ENCODE measurements at places on chromosomes 11 and 22. TPM values are rescaled to one million over a fixed set of nuclear protein-coding genes. Genes with fewer than 3 reads are reported as not detected.

The DENND6B gene
- polyA plus RNA-seq, result 2.7 TPM

The CHRNA10 gene
- 1.7 TPM for polyA plus RNA-seq

The MMP8 gene
- 0.67 TPM for polyA plus RNA-seq

The GUCY1A2 gene
- 1.4 TPM for polyA plus RNA-seq

The CBY1 gene
- polyA plus RNA-seq, result 17.3 TPM

The FGF19 gene
- polyA plus RNA-seq, result 0.37 TPM

The KRTAP5-9 gene
- polyA plus RNA-seq, result not detected

GRCh38 chr11:92401520-92401919 is 176.9 kb downstream of the FAT3 start:
- no peak for DNase-seq

DNA sequence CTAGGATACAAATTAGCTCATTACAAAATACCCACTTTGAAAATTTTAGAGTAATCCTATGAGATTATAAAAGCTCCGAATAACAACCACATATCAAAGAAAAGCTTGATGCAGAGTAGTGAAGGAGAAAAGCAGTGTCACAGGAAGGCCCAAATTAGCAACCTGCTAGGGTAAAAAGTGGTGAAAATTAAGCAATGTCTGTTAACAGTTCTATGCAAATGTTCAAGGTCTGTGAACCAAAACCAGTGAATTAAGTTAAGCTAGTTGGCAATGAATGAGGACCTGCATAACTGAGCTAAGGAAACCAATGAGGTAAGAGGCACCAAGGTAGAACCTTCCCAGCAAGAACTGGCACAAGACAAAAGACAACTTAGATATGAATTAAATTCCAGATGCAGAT is 29.6 kb downstream of the PRDM10 start:
- DNase-seq, result no peak

DNA sequence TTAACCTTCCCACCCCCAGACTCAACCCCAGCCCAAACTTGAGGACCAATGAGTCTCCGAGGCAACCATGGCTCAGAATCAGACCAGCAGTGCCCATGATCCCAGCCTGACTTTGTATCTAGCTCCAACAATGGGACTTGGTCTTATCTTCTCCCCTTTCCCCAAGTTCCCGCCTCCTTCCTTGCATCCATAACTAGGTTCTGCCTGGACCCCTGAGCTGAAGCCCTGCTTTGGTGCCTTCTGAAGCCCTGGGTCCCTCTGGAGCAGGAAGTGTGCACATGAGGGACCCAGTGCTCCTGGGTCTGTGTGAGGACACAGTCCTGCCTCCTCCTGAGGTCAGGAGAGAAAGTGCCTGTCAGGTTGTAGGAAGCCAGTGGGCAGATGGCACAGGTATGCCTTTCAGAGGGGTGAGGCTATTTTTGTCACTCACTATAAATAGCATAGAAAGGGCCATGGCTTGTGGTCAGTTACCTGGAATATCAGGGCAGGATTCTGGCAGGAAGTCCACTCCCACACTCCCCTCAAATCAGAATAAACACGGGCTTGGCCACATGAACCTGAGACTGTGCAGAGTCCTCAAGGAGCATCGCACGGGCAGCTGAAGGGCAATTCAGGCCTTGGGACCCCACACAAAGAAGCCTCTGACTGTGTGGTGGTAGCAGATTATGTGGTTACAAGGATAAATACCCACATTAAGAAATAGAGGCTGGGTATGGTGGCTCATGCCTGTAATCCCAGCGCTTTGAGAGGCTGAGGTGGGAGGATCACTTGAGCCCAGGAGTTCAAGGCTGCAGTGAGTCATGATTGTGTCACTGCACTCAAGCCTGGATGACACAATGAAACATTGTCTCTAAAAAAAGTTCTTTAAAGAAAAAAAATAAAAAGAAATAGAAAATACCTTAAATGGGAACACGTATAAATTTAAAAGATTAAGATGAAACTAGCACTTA is 27.4 kb downstream of the RCN1 start:
- DNase-seq, result no peak

DNA sequence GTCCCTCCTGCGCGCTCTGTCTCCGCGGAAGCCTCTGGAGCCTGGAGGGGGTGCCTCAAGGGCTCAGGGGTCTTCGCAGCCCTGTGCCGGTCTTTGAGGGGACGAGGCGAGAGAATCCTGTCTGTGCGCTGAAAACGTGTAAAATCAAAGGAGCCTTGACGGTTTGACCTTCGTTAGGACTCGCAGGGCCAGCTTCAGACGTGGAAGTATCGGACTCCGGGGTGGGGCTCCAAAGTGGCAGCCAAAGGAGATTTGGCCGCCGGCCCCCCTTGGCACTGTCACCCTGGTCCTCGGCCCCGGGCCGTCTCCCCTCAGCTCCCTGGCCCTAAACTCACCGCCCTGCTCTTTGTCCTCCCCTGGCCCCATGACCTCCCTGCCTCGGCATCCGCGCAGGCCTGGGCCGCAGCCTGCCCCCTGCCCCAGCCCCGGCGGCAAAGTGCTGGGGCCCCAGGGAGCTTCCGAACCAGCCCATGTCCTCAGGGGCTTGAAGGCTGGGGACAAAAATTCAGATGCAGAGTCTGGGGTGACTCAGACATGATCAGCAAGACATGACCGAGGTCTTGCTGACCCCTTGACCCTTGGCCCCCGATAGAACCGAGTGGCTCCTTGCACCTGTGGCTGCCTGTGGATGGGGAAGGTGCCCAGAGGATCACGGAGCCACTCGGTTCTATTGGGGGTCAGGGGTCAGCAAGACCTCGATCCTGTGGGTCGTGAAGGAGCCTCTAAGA is 6.9 kb upstream of the PHRF1 start:
- DNase-seq, result no peak

DNA sequence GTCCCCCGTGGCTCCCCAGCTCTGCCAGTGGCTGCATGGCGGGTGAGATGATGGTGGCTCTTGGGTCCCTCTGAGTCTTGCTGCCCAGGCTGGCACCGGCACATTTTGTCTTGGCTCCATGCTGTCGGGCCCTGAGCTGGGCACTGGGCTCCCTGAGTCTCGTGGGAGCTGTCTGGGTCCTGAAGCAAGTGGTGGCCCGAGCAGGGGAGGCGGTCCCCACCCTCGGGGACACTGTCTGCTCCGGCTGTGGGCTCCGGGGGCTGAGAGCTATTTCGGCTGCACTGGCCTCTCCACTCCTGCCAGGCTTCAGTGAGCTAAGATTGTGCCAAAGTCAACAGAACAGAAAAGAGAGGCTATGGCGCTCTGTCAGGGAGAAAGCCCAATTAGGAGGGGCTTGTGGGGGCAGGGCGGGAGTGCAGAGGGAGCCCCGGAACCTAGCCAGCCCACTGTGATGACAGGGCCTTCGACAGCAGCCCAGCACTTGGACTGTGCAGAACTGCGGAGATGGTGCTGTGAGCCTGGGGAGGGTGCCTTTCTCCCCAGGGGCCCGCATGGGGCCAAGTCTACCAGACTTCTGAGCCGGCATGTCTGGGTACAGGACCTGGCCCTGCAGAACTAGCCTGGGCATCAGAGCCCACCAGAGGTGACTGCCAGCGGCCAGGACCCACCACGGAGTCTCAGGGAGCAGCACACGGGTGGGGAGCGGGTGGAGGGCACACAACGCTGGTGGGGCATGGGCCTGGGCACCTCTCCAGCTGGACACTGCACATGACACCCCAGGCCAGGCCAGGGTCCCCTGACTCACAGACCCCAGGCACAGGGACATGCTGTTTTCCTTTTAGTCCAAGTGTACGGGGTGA is 38.0 kb downstream of the RTN4R start:
- DNase-seq, result no peak

DNA sequence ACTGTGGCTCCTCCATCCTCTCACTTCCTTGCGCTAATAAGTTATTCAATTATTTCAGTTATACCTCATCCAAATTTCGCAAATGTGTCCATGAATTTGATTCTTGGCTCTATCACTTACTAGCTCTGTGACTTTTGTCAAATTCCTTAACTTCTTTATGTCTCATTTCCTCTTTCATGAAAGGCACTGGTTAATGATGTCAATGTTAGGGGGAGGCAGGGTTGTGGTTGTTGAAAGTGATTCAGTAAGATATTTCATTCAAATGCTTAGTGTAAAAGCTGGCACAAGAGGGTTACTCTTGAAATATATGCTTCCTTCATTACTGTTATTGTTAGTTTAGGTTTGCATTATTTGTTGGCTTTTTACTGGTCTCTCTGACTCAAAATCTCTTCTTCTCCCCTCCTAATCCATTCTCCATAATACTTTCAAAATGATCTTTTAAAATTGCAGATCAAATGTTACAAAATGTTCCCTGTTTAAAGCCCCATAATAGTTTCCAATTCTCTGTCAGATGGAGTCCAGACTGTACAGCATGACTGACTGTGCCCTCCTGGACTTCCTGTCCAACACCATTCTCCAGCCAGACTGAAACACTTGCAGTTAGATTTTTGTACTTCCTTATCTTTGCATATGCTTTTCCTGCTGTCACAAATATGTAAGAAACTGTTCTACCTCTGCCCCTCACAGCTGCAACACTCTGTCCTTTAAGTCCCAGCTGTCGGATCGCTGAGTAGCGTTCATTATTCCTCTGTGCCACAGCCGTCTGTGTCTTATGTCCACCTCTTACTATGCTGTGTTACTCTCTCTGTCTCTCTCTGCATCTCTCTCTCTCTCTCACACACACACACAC is 510.6 kb upstream of the RAG2 start:
- DNase-seq, result no peak

GRCh38 chr11:76795290-76795935 is 12.3 kb downstream of the TSKU start:
- DNase-seq, result no peak

DNA sequence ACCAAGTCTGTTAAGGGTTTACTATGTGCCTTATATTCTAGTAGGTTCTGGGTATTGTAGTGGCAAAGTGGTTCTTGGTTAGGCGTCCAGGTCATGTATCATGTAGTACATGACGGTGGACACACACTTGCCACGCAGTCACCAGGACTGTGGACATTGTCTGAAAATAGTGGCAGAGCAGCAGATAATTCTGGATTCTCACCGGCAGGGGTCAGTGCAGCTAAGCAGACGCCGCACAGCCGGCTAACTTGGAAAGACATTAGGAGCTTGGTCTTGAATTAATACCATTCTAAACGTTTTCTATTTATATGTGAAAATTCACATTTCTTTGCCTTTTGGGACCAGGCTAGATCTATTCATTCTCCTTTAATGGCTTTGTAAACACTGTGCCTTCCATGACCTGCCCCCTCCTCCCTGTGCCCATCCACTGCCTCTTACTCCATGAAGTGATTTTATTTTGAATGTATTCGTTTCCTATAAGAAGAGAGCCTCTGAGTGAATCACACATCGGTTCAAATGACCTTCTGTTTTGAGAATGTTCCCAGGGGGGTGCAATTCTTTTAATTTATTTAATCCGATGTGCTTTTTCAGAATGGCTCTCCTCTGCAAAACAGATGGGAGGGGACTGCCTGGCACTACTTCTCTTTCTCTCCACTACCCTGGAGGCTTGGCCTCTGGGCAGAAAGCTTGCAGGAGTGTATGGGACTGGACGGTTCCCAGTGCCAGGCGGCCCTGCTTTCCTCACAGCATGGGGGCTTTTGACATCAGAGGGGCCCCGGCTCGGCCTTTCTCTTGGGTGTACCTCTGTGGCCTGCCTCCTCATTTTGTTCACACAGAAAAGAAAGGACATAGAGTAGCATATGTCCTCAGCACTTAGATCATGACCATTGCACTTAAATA is 378.0 kb downstream of the NTM start:
- peak; percentile 48 for DNase-seq

DNA sequence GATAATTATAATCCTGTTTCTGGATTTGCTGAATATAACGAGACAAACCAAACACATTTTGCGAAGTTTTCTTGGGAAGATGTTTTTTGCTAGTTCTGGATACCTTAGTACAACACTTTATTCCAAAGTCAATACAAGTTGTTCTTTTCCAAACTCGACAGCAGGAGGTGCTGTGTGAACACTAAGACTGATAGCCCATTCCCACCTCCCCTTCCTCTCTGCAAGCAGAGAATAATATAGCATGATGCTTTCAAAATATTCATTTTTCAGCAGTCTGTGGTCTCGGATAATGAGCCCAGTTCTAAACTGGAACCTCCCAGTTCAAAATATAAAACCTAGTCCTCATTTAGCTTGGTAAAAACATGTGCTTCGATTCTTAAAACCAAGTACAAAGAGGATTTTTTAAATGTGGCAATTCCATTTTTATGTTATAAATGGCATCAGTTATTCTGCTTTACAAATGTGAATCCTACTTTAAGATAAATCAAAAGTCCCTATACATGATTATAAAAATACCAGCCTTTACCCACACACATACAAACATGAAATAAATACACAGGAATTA is 129.1 kb downstream of the DCDC1 start:
- peak; percentile 17 for DNase-seq

DNA sequence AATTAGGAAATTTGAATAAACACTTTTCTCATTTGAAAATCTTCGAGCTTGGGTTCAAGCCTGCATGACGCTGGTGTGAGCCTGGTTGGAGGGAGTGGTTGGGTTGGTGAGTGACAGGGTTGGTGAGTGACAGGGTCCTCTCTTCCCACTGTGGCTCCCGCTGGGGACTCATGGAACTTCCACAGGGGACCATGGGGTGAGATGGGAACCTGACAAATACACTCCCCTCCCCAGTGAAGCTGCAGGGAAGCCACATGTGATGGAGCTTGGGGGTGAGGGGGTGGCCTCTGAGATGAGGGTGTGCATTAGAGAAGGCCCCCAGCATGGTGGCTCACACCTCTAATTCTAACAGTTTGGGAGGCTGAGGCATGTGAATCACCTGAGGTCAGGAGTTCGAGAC is 66.8 kb downstream of the RTL6 start:
- DNase-seq, result no peak

DNA sequence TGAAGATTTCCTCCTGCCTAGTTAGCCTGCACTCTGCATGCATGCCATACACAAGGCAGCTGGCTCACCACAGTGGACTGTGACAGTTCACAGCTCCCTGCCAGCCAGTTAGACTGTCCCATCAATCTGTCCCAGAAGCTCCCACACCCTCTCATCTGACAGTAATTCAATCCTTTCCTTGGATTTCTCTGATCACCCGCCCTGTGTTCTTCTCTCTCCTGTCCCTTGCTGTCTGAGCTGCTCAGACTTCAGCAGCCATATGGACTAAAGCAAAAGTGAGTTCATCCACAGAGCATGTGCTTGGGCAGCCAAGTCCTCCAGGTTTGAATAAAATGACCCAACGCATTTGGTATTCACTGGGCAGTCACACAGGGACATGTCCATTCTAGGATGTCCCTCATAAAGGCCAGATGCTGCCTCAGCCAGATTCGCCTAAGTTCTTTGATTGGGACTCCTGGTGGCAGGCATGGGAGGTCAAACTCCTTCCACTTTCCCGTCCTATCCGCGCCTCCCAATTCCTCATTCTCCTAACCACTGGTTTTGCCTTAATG is 54.5 kb upstream of the ZBTB44 start:
- DNase-seq, result no peak

GRCh38 chr22:39245130-39246039 is 603 bp upstream of the PDGFB start:
- no peak for DNase-seq

- DNase-seq, result no peak
Observed at GRCh38 chr11:128412847-128413791, 174.2 kb downstream of the ETS1 start.

DNA sequence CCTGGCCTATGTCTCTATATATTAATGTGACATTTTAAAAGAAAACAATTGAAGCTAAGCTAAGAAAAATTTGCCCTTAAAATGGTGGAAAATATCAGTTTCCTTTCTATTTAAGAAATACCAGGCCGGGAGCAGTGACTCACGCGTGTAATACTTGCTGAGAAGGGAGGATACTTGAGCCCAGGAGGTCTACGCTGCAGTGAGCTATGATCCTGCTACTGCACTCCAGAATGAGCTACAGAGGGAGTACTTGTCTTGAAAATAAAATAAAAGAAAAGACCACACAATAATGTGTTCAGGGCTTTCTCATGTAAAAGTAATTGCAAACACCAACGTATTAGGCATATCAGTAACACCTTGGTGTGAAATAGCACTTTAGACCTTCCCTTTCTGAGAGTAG is 1.4 kb upstream of the PRSS23 start:
- no peak for DNase-seq

Data from small intestine (tissue), 16 donors.